ENCODE measurements at places on chromosomes 11 and 22.
A peak's percentile ranks its signal among the peaks of the same experiment; 100 is the strongest.

DNA sequence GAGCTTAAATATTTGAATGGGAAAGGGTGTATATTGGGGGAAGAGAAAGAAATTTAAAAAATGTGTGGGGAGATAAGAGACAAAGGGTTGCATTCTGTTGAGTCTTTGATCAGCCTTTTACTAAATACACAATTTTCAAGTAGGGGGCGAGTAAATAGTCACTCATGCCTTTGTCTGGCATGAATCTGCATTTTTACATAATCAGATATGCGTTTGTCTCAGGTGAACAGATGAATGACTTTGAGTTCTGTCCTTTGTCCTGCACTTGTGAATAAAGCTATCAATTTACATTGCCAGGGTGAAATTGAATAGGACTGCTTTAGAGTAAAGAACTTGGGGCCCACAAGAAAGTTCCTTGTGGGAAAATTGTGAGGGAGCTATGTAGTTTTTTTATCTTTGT is 523.6 kb upstream of the LUZP2 start:
- no peak for DNase-seq

- DNase-seq: no peak
These were observed 25.4 kb downstream of the SAAL1 start for GRCh38 chr11:18080451-18080850.

- no peak for DNase-seq
These were observed 1330.6 kb downstream of the BRD1 start for GRCh38 chr22:48496987-48497650.

DNA sequence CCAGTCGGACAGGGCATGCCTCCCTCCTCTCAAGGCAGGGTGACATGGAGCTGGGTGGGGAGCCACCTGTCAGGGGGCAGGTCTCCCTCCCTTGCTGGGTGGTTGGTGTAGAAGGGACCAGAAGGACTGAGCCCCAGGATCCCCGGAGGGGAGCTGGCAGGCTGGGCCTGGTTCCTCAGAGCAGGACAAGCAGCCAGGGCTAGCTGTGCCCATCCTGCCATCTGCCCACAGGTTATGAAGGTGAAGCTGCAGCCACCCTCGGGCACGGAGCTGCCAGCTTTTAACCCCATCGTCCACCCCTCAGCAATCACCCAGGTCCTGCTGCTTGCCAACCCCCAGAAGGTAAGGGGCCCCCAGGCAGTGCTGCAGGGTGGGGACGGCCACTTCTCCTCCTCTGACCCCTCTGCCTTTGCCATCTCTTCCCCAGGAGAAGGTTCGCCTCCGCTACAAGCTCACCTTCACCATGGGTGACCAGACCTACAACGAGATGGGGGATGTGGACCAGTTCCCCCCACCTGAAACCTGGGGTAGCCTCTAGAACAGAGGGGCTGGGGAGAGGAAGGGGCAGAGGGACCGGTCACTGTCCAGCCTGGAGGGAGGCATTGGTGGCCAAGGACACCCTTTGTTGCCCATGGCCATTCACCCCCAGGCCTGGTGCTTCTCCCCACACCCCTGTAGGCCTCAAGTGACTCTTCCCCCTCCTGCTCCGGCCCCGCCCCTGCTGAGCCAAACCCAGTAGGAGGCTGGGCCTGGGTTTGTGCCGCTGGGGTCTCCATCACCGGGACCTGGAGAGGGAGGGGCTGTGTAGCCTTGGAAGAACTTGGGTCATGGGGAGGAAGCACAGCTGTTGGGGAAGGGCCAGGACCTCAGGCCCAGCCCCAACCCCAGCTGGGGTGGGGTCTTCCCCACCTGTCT is 7.0 kb upstream of the SH3BP1 start:
- DNase-seq: no peak

- no peak for DNase-seq
These were observed 827 bp upstream of the TNNT3 start for GRCh38 chr11:1918436-1919315.

- DNase-seq: peak; percentile 25
These were observed 6.5 kb downstream of the PTDSS2 start for GRCh38 chr11:456533-456932.

- no peak for DNase-seq
These were observed 84.7 kb upstream of the WNT7B start for GRCh38 chr22:46061501-46062231.

GRCh38 chr11:63517156-63517555 is 11.3 kb downstream of the LGALS12 start:
- DNase-seq: no peak

GRCh38 chr22:34567367-34567766 is 498.6 kb upstream of the ISX start:
- no peak for DNase-seq

DNA sequence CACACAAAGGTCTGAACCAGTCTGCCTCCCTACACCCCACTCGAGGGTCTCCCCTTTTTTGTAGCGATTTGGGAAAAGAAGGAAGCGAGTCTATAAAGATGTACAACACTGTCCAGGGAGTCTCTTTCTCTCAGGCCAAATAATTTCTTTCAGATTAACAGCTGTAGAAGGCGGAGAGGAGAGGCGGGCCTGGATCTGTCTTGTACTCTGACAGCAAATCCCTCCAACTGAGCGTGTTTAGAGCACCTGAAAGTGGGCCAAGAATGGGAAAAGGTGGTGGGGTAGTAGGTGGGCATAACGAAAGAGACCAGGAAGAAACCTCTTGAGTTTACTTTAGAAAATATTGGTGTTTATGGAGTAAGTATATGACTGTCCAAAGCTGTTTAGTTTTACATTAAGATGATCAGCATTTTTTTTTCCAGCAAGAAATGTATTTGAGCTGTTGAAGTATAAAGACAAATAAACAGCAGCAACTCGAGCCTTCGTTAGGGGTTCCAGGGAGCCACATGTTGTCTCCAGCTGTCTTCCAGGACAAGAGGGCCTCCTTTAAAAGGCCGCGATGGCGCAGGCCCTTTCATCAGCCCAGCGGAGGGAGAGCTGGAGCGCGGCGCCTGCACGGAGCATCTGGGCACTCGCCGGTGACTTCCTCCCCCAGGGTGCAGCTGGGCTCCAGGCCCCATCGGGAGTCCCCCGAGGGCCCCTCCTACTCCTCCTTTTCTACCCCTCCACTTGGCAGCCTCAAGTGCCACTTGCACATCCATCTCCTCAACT is 34.9 kb downstream of the SCUBE1 start:
- no peak for DNase-seq

DNA sequence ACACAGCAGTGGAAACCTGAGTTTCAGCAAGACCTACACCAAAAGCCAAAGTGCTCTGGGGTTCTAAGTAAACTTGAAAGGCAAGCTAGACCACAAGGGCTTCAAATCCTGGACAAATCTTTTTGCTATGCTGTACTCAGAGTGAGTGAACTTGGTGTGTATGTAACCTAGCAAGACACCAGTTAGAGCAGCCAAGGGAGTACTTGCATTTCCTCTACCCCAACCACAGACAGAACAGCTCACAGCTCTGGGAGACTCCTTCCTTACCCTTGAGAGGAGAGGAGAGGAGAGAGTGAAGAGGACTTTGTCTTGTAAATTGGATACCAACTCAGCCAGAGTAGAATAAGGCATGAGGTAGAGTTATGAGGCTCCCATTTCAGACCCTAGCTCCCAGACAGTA is 71.4 kb downstream of the CTSC start:
- DNase-seq: no peak

GRCh38 chr22:17493419-17493981 is 69.8 kb upstream of the SLC25A18 start:
- no peak for DNase-seq

DNA sequence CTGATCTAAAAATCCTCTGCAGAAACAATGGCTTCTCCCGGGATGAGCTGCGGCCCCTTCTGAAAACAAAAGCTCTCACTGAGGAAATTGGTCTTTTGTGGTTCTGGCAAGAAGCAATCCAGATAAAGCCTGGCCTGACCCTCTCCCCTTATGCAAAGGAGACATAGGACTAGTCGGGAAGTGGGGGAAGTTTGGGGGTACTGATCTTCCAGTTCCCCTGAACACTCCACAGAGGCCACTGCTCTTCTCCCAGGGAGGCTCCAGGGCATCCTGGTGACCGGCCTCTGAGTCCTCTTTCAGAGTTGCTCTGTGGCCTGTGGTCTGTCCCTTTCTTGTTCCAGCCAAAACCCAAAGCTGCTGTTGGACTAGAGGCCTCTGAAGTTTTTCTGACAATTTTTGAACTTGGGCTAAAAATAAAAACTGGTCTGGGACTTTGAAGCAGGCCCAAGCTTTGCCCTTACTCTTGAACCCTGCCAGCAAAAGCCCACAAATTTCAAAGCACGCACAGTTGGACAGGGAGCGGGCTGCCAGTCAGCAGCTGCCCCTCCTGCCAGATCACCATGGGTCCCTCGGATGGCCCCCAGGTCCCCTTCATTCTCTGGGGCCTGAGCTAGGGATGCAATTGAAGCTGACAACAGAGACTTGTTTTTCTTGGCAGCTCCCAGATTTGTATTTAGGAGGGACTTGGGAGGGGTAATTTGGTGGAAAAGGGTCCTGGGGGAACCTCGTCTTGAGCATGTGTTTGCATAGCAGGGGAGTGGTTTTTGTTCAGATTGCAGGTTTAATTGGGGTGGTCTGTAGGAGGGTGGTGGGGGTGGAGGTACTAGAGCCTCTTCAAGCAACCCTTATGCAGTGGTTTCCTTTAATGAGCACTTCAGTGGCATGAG is 381.6 kb upstream of the CADM1 start:
- no peak for DNase-seq

- DNase-seq: no peak
These were observed 121.0 kb downstream of the WNT11 start for GRCh38 chr11:76085270-76085669.

DNA sequence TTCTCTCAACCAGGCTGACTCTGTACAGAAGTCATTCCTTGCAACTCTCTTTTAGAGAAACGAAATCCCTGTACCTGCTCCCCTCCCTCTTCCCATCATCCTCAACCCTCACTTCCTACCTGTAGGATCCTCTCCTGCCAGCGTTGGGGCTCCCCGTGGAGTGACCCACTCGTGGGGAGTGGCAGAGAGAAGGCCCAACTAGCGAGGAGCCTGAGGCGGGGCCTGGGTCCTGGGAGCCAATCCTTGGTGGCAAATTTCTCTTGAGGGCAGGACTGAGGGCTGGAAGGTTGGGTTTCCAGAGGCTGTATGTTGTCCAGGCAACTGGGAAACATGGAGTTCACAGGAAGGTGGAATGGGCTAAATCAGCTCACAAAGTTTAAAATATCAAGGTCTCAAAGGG is 10.4 kb downstream of the NHERF4 start:
- DNase-seq: no peak

DNA sequence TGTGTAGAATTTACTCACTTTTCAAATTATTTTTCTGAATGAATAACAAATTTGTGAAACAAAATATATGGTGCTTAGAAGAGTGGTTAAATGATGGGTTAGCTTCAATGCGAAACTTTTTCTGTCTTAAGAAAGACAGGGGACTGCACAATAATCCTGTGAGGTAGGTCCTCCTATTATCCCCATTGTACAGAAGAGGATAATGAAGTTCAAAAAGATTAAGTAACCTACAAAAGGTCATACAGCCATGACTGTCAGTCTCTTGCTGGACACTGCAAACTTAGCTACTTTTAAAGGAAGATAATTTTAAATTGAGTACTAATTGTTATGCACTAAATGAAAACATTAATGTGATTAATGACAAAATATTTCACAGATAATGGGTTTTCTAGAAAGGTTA is 5.0 kb downstream of the OOSP3 start:
- no peak for DNase-seq

DNA sequence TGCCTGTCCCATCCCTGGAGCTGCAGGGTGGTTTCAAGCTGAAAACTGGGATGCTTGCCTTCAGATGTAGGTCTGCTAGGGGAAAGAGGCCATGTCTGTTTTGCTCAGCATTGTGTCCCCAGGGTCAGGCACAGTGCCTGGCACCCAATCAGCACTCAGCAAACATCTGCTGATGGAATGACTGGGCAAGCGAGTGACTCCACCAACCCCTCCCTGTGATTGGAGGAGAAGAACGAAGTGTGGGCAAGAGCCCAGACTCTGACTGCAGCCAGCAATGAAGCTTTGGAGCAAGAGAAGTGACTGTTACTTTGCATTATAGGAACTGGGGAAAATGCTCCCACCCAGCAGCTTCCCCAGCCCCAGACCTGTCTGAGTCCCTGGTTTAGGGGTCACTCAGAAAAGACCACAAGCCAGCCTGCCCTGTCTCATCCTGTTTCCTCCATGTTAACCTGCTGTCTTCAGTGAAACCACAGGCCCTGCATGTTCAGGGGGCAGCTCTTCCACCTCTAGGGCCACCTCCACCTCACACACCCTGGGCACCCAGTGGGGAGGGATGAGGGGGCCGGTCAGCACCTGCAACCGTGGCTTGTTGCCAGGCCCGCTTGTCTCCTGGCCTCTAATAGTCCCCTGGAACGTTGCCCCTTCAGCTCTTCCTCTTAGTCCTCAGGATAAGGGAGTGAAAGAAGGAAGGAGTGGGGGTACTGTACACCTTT is 147.4 kb downstream of the TRIM29 start:
- DNase-seq: no peak

DNA sequence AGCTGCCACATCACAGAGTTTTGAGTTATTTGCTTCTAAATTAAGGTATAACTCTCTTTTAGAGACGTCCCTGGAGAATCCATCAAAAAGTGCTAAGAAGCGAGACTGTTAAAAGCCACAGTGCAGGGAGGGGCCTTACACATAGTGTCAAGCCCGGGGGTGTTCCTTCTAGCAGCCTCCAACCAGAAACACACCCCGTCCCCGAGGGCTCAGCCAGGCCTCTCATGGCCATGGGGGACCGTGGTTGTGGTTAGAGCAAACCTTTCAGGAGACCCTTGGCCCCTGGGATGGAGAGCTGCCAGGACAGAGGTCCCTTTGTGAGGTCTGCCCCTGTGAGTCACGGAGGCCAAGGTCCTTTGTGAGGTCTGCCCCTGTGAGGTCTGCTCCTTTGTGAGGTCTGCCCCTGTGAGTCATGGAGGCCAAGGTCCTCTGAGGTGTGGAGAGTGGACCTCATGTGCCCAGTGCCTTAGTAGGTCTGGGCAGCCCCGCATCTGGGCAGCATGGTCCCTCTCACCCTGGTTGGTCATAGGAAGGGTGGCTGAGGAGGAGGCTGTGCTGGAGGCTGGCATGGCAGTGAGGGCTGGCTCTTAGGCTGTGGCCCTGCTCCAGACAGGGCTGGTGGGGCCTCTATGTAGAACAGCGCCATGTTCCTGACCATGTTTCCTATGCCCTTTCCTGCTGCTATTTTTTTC is 5.4 kb downstream of the GNAZ start:
- no peak for DNase-seq

- no peak for DNase-seq
These were observed 15.2 kb upstream of the FCHSD2 start for GRCh38 chr11:73157101-73158010.
